Stimulated activated CD8-positive, alpha-beta memory T cell treated with anti-CD3 and anti-CD28 coated beads, Interleukin-4, amount 100 ng/mL, for 1 hour (primary cell): ENCODE measurements at places on chromosomes 7 and 10.

DNA sequence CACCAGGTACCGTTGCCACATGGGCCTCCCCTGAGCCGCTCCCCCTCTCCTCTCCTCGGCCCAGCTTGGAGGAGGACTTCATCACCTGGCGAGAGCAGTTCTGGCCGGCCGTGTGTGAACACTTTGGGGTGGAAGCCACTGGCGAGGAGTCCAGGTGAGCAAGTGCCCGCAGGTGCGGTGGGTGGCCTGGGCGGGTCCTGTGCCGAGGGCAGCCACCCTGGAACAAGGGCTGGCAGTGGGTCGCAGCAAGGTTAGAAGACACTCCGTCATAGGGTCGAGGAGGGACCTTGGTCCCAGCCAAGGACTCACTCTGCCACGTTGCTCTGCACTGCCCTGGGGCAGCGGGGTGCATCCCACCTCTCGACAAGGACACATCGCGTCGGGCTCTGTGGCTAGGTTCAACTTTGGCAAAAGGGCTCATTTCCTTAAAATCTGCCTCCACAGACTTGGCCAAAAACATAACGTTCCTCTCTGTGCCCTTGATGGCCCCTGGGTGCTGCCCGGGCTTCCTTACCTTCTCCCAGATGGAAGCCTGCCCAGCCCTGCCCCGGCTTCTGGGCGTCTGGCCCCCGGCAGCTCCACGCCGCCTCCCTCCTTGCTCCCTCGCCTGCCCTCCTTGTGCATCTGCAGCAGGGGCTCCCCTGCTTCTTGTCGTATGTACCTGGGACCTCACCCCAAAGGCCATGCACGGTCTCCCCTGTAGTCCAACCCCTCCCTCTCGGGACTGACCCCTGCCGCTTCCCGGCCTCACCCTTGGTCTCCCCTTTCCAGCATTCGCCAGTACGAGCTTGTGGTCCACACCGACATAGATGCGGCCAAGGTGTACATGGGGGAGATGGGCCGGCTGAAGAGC, 12.7 kb downstream of the TMEM120A start:
- DNase-seq, result no peak

- DNase-seq, result no peak
Measured at GRCh38 chr7:36683111-36683510, 41.2 kb downstream of the AOAH start.

DNA sequence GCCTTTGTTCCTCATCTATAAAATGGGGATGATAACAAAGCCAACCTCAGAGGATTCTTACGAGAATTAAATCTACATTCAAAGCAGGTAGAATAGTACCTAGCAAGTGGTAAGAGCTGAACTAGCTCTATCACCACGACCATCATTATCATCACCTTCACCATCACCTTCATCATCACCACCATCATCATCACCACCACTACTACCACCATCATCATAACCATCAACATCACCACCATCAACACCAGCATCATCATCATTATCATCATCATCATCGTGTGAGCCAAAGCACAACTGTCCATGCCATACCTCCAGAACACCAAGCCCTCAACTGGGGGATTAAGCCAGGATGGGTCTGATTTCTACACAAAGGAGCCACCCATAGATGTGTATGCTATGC, 206.8 kb downstream of the GRID1 start:
- no peak for DNase-seq

GRCh38 chr7:132200141-132200540, 376.1 kb downstream of the PLXNA4 start:
- no peak for DNase-seq

DNA sequence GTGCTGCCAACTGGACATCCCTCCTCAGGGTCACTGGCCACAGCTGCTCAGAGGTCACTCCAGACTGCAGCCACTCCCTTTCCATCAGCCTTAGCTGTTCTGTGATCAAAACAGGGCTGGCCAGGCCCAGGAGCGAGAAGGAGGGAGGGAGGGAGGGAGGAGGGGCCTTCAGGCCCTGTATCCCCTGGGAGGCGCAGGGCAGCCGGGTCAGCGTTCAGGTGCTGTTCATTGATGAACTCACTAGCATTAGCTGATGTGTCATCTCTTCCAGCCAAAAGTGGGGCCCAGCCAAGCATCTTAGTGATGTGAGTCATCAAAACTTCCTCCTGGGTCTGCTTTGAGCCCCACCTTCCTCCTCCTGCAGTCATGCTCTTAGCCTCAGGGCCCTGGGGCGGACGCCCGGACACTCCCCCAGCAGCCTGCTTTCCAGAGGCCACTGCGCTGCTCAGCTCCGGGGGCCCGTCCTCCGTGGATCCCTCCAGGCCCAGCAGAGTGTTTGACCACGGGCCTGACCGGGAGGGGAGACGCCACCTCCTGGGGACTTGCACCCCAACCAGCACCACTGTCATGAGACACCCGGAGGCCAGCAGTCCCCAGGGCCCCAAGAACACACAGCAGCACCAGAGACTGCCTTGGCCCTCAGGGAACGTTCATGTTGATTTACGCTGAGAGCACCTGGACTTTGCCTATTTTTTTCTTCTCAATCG, 149.2 kb downstream of the PRKAG2 start:
- peak; percentile 7 for DNase-seq

DNA sequence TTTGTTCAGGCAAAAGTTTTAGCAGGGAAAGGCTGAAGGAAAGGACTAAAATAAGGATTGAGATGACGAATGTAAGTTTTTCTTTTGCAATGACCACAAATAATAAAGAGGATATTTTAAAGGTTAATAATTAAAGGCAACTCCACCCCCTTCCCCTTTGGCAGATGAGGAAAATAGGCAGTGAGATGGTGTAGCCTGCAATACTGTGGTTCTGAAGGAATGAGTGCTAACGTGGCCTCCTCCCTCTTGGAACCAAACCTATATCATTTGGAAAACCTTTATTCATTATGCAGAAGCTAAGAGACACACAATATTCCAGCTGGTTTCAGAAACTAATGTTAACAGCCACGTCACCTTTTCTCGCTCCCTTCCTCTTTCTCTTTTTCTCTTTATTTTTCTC, 70.9 kb upstream of the COL1A2 start:
- no peak for DNase-seq

- no peak for DNase-seq
Measured at GRCh38 chr10:121654021-121654545, 55.8 kb upstream of the FGFR2 start.

DNA sequence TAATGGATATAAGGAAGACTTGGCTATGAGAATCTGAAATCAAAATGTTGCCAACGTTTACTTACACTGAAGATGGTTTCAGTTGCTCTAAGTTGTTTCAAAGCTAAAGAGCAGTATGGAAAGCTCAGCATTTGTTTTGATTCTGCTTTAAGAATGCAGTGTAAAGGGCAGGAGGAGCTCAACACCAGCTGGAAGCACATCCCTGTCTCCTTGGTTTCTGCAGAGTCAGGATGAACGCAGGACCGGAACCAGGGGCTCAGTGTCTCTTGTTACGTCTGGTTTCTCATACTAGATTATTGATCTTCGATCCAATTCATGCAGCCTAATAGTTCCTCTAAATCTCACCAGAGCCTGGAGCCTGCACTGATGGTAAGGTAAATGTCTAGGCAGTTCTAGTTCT, 24.1 kb downstream of the ZRANB1 start:
- no peak for DNase-seq

GRCh38 chr7:690478-691360, 35.8 kb upstream of the DNAAF5 start:
- no peak for DNase-seq

- no peak for DNase-seq
Measured at GRCh38 chr10:17005621-17006566, 123.7 kb downstream of the CUBN start.

- no peak for DNase-seq
Measured at GRCh38 chr7:132825932-132826835, 249.9 kb upstream of the PLXNA4 start.

GRCh38 chr7:116772926-116773749, 89.2 kb upstream of the CAPZA2 start:
- DNase-seq, result no peak

- DNase-seq, result no peak
Measured at GRCh38 chr7:127665922-127666321, 13.9 kb downstream of the SND1 start.
